ENCODE measurements at places on chromosomes 16 and 17. TPM values are rescaled to one million over a fixed set of nuclear protein-coding genes. Genes with fewer than 3 reads are reported as not detected.

Gene HOXB1
- not detected for total RNA-seq

- no peaks in the 10 kb centered on the region for H3K27me3 ChIP-seq
- no peak overlapping the region for H3K4me3 ChIP-seq
- H3K4me1 ChIP-seq, result no peaks in the 10 kb centered on the region
- H3K27ac ChIP-seq, result no peak overlapping the region
- no peak for DNase-seq
These were observed 14.7 kb upstream of the GSG1L start for GRCh38 chr16:28078261-28078660.

DNA sequence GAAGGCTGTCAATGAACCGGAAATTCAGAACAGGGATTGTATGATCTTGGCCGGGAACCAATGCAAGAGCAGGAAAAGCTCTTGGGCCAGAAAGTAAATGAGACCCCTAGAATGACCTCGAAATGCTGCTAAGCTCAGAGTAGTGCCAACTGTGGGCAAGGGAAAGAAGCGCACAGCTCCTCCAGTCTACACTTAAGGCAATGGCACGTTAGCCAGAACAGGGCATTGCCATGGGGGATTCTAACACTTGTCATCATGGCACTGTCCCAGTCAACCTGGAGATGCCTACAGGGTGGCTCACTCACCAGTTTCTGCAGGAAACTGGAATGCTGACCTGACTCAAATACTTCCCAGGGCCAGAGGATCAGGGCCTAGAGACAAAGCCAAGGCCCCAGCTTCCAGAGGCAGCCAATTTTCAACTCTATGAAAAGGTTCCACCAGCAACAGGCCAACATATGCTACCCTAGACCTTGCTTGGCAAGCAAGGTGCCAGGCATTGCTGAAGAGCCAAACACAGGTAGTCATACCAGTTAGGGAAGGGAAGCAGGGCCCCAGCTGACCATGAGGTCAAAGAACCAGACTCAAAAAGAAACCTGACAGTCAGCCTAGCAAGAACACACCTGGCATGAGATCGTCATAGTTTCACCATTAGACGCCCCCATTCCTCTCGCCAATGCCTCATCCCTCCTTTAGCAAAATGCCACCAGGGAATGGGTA is 34.9 kb downstream of the ARHGAP17 start:
- peaks cover 12% of the 10 kb centered on the region for H3K4me1 ChIP-seq
- no peak overlapping the region for H3K27ac ChIP-seq
- no peak for DNase-seq

DNA sequence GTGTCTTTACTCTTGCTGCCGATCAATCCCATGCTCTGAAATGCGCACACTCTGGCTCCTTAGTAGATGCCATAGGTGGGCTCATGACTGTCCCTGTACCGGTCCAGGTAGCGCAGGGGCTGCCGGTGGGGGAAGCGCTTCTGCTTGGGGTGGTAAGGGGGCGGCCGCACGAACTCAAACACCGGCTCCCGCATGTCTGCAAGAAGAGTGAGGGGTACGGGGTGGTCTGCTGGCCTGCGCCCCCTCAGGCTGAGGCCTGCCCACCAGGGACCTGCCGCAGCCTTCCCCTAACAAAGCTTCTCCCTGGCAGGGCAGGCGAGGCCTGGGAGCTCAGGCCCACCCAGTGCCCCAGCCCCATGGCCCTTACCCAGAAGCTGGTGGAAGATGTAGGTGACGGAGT is 2.0 kb upstream of the TRIM65 start:
- H3K4me1 ChIP-seq, result peaks cover 31% of the 10 kb centered on the region
- no peak for DNase-seq

DNA sequence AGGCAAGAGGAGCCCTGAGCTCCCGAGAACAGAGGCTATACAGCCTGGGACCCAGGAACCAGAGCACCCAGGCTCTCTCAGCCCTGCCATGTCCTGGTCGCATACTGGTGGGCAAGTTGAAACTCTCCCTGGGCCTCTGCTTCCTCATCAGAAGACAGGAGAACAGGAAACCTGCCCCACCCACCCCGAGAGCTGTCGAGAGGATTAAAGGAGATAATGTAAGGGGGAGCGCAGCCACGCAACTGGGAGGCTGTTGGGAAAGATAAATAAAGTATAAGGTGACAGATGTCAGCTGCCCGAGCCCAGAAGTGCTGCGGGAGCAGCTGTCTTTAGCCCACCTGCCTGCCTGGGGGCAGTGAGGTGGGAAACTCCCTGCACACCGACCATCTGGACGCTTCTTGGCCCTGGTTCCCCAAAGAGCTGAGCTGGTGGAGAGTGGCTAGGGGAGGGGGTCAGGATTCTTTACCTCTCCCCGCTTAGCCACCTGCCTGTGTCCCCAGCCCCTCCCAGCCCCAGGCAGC is 6.8 kb downstream of the KIF19 start:
- no peak overlapping the region for H3K4me3 ChIP-seq
- H3K27ac ChIP-seq, result no peak overlapping the region
- H3K4me1 ChIP-seq, result peaks cover 17% of the 10 kb centered on the region
- no peaks in the 10 kb centered on the region for H3K27me3 ChIP-seq

Measured in CD4-positive, alpha-beta T cell (primary cell).